Regular cardiac myocyte (primary cell): ENCODE measurements at places on chromosomes 7 and 10. TPM values are rescaled to one million over a fixed set of nuclear protein-coding genes. Genes with fewer than 3 reads are reported as not detected.

Gene SEC31B
- total RNA-seq = 0.96 and 2.8 TPM in 2 replicates

Gene AGR3
- total RNA-seq = not detected in 2 replicates

Gene GRID2IP
- total RNA-seq = under 0.01 TPM in 1 of 2 replicates, not detected in the other

Gene ARMH3
- total RNA-seq = 6.2 and 13.0 TPM in 2 replicates

Gene RAB19
- total RNA-seq = not detected in 2 replicates

Gene PLPP4
- 15.0 and 20.0 TPM in 2 replicates for total RNA-seq

Gene IFIT1
- 9.6 and 27.6 TPM in 2 replicates for total RNA-seq

Gene CTNNA3
- total RNA-seq = under 0.01 TPM in 1 of 2 replicates, not detected in the other

Gene C10orf105
- under 0.01 TPM in 1 of 2 replicates, not detected in the other for total RNA-seq

Gene ALKBH4
- total RNA-seq = 10.7 and 16.3 TPM in 2 replicates

Gene OPN4
- total RNA-seq = not detected in 2 replicates

Gene NYAP1
- total RNA-seq = 0.19 and 0.85 TPM in 2 replicates

Gene PDE1C
- total RNA-seq = 12.1 and 13.0 TPM in 2 replicates

Gene SLF2
- total RNA-seq = 35.3 and 42.6 TPM in 2 replicates

Gene C10orf62
- total RNA-seq = 0.19 TPM in 1 of 2 replicates, not detected in the other

Gene CRTAC1
- under 0.01 and 0.28 TPM in 2 replicates for total RNA-seq

Gene CPN1
- not detected in 2 replicates for total RNA-seq

Gene GATA3
- total RNA-seq = 0.28 TPM in 1 of 2 replicates, not detected in the other

Gene TSPAN33
- total RNA-seq = 0.19 and 0.85 TPM in 2 replicates
